ENCODE measurements at places on chromosomes 6 and 20.

GRCh38 chr20:21102603-21103311, 3.4 kb downstream of the LINC00237 start:
- H3K36me3 ChIP-seq = no peaks in the 10 kb centered on the region
- peaks cover 32% of the 10 kb centered on the region for H3K4me1 ChIP-seq
- H3K27me3 ChIP-seq = peaks cover 100% of the 10 kb centered on the region
- H3K27ac ChIP-seq = no peak overlapping the region
- no peak for DNase-seq
- H3K4me3 ChIP-seq = peak overlapping the region; percentile 85

- no peaks in the 10 kb centered on the region for H3K36me3 ChIP-seq
- H3K4me1 ChIP-seq = peaks cover 16% of the 10 kb centered on the region
- H3K27me3 ChIP-seq = peaks cover 18% of the 10 kb centered on the region
- no peak overlapping the region for H3K27ac ChIP-seq
- H3K4me3 ChIP-seq = peak overlapping the region; percentile 95
These were observed 774 bp upstream of the SFT2D1 start for GRCh38 chr6:166343150-166343487.

DNA sequence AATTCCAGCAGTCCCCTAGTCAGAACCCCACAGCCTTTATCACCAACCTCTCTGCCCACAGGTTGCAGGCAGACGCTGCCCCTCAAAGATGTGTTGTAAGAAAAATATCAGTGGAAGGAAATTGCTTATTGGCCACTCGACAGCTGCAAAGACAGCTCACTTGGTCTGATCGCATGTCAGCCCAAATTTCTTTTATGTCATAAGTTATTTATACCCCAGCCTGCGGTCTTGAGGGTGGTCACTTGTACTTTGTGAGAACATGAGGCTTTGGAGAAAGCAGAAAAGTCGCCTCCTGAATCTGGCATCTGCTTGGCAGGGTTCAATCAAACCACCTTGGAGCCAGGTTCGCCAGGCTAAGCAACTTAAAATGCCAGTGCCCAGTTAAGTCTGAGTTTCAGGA, 236.5 kb upstream of the CDH4 start:
- peaks cover 47% of the 10 kb centered on the region for H3K27me3 ChIP-seq
- DNase-seq = no peak
- no peak overlapping the region for H3K4me3 ChIP-seq

DNA sequence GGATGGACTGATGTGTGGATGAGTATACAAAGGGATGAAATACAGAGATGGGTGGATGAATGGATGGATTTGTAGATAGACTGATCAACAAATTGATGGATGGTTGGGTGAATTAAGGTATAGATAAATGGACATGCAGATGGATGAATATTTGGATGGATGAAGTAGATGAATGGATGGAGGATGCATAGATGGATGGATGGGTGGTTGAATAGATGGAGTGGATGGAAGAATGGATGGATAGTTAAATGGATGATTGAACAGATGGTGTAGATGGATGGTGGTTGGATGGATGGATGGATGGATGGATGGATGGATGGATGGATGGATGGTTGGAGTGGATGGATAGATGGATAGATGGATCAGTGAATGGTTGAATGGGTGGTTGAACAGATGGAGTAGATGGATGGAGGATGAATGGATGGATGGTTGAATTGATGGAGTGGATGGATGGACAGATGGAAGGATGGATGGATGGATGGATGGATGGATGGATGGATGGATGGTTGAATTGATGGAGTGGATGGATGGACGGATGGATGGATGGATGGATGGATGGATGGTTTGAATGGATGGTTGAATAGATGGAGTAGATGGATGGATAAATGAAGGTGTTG, 15.0 kb downstream of the SLC2A10 start:
- H3K4me1 ChIP-seq = no peaks in the 10 kb centered on the region
- H3K4me3 ChIP-seq = no peak overlapping the region
- H3K27ac ChIP-seq = no peak overlapping the region
- peaks cover 20% of the 10 kb centered on the region for H3K36me3 ChIP-seq

GRCh38 chr6:141123497-141123896, 1009.2 kb upstream of the GJE1 start:
- peaks cover 3% of the 10 kb centered on the region for H3K36me3 ChIP-seq
- peaks cover 14% of the 10 kb centered on the region for H3K4me1 ChIP-seq
- no peaks in the 10 kb centered on the region for H3K27me3 ChIP-seq
- no peak overlapping the region for H3K27ac ChIP-seq
- H3K4me3 ChIP-seq = no peak overlapping the region

DNA sequence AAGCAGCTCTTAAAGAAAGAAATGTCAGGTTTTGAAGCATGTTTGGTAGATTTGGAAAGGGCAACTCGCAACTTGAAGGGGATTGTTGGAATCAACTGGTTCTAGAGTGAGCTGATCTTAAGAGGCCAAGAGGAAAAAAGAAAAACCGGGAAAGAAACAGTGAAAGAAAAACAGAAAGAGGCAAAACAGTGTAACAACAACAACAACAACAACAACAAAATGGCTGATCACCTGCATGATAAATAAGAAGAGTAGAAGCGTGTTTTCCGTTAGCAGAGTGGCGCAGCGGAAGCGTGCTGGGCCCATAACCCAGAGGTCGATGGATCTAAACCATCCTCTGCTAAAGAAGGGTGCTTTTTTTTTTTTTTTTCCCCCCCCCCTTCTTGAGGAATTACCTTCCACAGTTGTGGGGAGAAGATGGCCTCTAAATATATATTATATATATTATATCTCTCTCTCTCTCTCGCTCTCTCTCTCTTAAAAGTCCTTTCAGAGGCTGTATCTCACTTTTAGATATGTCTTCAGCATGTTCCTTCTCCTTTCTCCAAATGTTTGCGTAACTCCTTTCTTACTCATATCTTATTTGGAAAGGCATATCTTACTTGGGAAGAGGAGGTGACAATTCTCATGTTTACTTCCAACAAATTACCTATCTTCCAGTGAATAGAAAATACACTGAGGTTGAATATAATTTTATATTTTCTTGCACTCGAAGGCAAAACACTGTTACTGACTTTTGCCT, 134.4 kb downstream of the OR2B2 start:
- peaks cover 26% of the 10 kb centered on the region for H3K27me3 ChIP-seq
- no peaks in the 10 kb centered on the region for H3K4me1 ChIP-seq
- no peak overlapping the region for H3K4me3 ChIP-seq

DNA sequence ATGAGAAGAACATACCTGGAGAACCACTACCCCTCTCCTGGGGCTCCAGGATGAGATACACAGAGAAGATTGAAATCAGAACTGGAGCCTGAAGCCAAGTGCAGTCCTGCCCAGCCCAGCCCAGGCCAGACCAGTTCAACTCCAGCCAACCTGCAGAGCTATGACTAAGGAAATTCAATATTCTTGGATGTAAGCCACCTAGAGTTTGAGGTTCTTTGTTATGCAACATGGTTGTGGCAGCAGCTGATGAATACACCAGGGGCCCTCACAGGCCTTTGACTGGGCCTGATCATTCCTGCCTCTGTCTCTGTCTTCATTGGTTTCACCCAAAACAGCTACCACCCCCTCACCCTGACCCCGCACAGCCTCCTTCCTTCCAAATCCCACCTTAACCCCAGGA, 167.8 kb downstream of the LRFN2 start:
- H3K36me3 ChIP-seq = no peaks in the 10 kb centered on the region
- no peaks in the 10 kb centered on the region for H3K4me1 ChIP-seq
- H3K4me3 ChIP-seq = no peak overlapping the region
- H3K27me3 ChIP-seq = no peaks in the 10 kb centered on the region

DNA sequence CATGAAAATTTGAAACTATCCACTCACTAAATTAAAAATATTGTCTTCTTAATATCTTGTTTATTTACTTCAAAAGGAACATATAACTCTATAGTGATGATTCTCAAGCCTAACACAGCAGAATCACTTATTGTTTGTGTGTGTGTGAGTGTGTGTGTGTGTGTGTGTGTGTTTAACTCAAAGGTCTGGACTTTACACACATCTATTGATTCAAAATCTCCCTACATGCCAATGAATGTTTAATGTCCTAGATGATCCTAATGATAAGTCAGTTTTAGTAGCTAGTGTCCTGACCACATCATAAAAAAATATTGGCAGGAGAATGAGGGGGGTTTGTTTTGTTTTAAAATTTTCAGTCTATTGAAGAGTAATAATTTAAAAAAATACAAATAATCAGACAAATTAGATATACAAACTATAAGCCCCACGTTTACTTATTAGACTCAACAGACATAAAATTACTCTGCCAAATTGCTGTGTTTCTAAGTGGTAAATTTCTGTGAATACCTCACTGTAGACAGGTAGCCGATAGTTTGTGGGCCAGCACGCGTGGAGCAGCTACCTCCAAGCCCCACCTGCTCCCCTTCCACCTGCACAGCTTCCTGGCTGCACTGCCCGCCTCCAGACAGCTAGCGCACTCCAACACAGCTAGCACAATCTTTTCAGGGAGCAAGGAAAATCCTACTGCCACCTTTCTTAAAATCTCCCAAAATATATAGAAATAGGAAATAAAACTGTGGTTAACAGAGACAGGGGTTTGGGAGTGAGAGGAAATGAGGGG, 349.6 kb downstream of the PKHD1 start:
- H3K4me1 ChIP-seq = peaks cover 13% of the 10 kb centered on the region
- H3K27ac ChIP-seq = no peak overlapping the region
- no peaks in the 10 kb centered on the region for H3K27me3 ChIP-seq

- H3K27ac ChIP-seq = no peak overlapping the region
- no peak for DNase-seq
- H3K36me3 ChIP-seq = no peaks in the 10 kb centered on the region
- H3K4me3 ChIP-seq = no peak overlapping the region
- peaks cover 54% of the 10 kb centered on the region for H3K4me1 ChIP-seq
These were observed 54.8 kb upstream of the CCDC167 start for GRCh38 chr6:37554480-37554819.

- peaks cover 6% of the 10 kb centered on the region for H3K27me3 ChIP-seq
- H3K4me3 ChIP-seq = peak overlapping the region; percentile 87
- peaks cover 11% of the 10 kb centered on the region for H3K36me3 ChIP-seq
- no peak overlapping the region for H3K27ac ChIP-seq
- peaks cover 56% of the 10 kb centered on the region for H3K4me1 ChIP-seq
- DNase-seq = peak; percentile 61
These were observed 2.4 kb downstream of the MTCL3 start for GRCh38 chr6:127516662-127517273.

GRCh38 chr6:25257686-25258348, 21.4 kb upstream of the CARMIL1 start:
- H3K27me3 ChIP-seq = no peaks in the 10 kb centered on the region
- no peaks in the 10 kb centered on the region for H3K4me1 ChIP-seq
- no peak overlapping the region for H3K4me3 ChIP-seq
- no peaks in the 10 kb centered on the region for H3K36me3 ChIP-seq

GRCh38 chr6:42095094-42095493, 44.8 kb downstream of the TAF8 start:
- no peak for DNase-seq
- H3K4me1 ChIP-seq = no peaks in the 10 kb centered on the region
- no peaks in the 10 kb centered on the region for H3K36me3 ChIP-seq
- H3K27me3 ChIP-seq = no peaks in the 10 kb centered on the region
- no peak overlapping the region for H3K27ac ChIP-seq

- H3K36me3 ChIP-seq = peaks cover 6% of the 10 kb centered on the region
- DNase-seq = no peak
- no peak overlapping the region for H3K4me3 ChIP-seq
- H3K4me1 ChIP-seq = no peaks in the 10 kb centered on the region
These were observed 13.4 kb downstream of the EDEM2 start for GRCh38 chr20:35133735-35134134.

- no peaks in the 10 kb centered on the region for H3K27me3 ChIP-seq
- H3K27ac ChIP-seq = no peak overlapping the region
- H3K36me3 ChIP-seq = peaks cover 4% of the 10 kb centered on the region
- no peak for DNase-seq
- no peak overlapping the region for H3K4me3 ChIP-seq
These were observed 855.5 kb upstream of the MAP3K7 start for GRCh38 chr6:91442342-91442741.

DNA sequence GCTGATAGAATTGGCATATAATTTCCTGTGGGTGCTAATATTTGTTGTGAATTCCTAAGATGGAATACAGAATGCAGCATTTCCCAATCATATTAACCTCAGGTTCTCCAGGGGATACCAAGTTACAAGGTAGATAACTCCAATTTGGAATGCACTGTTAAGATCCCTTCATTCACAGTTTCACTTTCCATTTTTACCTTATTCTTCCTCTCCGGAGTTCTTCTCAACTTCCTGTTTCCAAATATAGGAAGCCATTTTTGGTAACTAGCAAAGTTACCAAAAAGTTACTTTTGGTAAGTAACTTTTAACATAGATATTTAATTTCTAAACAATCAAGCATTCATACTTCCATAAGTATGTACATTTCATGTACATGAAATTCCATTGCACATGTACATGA, 63.5 kb upstream of the PHACTR2 start:
- H3K4me1 ChIP-seq = no peaks in the 10 kb centered on the region
- no peak overlapping the region for H3K27ac ChIP-seq
- no peaks in the 10 kb centered on the region for H3K27me3 ChIP-seq
- DNase-seq = no peak
- no peaks in the 10 kb centered on the region for H3K36me3 ChIP-seq

- no peaks in the 10 kb centered on the region for H3K36me3 ChIP-seq
- no peak for DNase-seq
- H3K4me1 ChIP-seq = peaks cover 41% of the 10 kb centered on the region
- no peak overlapping the region for H3K4me3 ChIP-seq
- H3K27ac ChIP-seq = peak overlapping the region; percentile 47
These were observed 100.7 kb downstream of the ANKRD60 start for GRCh38 chr20:58127701-58128111.

GRCh38 chr6:155297669-155298068, 16.6 kb downstream of the TFB1M start:
- H3K36me3 ChIP-seq = peaks cover 10% of the 10 kb centered on the region
- H3K27ac ChIP-seq = no peak overlapping the region
- H3K27me3 ChIP-seq = no peaks in the 10 kb centered on the region
- no peak for DNase-seq

- peaks cover 10% of the 10 kb centered on the region for H3K4me1 ChIP-seq
- no peak overlapping the region for H3K27ac ChIP-seq
- H3K27me3 ChIP-seq = no peaks in the 10 kb centered on the region
- DNase-seq = no peak
- no peak overlapping the region for H3K4me3 ChIP-seq
These were observed 68.7 kb upstream of the FBXO30 start for GRCh38 chr6:145883263-145883662.

GRCh38 chr20:4929686-4930397, 71.5 kb downstream of the SLC23A2 start:
- no peaks in the 10 kb centered on the region for H3K36me3 ChIP-seq
- H3K4me3 ChIP-seq = no peak overlapping the region
- peaks cover 11% of the 10 kb centered on the region for H3K4me1 ChIP-seq
- no peaks in the 10 kb centered on the region for H3K27me3 ChIP-seq
- H3K27ac ChIP-seq = peak overlapping the region; percentile 22

- H3K4me3 ChIP-seq = no peak overlapping the region
- H3K27ac ChIP-seq = no peak overlapping the region
- DNase-seq = no peak
- H3K27me3 ChIP-seq = peaks cover 14% of the 10 kb centered on the region
- no peaks in the 10 kb centered on the region for H3K36me3 ChIP-seq
These were observed 101.3 kb downstream of the SNX5 start for GRCh38 chr20:17867131-17867925.

GRCh38 chr6:21856844-21857243, 263.3 kb downstream of the SOX4 start:
- H3K4me3 ChIP-seq = no peak overlapping the region
- no peak for DNase-seq
- H3K27ac ChIP-seq = no peak overlapping the region
